ENCODE measurements at places on chromosomes 11 and 22. TPM values are rescaled to one million over a fixed set of nuclear protein-coding genes. Genes with fewer than 3 reads are reported as not detected.

Gene MB
- 0.32 TPM for polyA plus RNA-seq

Gene SEPTIN3
- polyA plus RNA-seq = 0.49 TPM

Gene POU2AF1
- 1.0 TPM for polyA plus RNA-seq

Gene GNAZ
- polyA plus RNA-seq = 12.2 TPM

Gene PHOX2A
- 1.1 TPM for polyA plus RNA-seq

Gene OR51E1
- 0.65 TPM for polyA plus RNA-seq

- no peak for DNase-seq
These were observed 59.3 kb upstream of the TTLL12 start for GRCh38 chr22:43246188-43246587.

GRCh38 chr22:43183496-43184277, 3.2 kb downstream of the TTLL12 start:
- DNase-seq = no peak

DNA sequence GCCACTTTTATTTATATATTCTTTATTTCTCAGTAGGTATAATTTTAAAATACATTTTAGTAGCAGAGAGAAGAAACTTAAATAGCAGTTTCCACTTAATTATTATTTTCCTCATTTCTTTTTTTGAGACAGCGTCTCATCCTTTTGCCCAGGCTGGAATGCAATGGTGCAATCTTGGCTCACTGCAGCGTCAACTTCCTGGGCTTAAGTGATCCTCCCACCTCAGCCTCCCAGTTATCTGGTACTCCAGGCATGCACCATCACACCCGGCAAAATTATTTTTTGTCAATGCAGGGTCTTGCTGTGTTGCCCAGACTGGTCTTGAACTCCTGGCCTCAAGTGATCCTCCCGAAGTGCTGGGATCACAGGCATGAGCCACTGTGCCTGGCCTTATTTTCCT, 38.3 kb downstream of the ATG13 start:
- DNase-seq = no peak

GRCh38 chr11:100235085-100235484, 452.0 kb upstream of the ARHGAP42 start:
- no peak for DNase-seq

DNA sequence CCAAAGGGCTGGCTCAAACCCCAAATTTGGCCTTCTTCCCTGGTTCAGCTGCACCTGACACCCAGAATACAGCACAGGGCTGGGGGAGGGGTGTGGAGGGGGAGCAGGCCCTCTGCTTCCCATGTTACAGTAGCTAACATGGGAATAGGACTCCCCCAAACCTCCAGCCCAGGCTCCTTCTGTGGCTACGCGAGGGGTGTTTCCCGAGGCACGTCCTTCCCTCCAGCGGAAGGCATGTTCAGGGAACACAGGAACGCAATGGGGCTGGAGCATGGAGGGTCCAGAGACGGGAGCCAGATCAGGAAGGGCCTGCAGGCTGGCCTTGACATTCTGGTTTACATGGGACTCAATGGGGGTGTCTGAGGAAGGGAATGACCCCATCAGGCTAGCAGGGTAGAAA, 11.8 kb upstream of the IGLL1 start:
- DNase-seq = no peak

DNA sequence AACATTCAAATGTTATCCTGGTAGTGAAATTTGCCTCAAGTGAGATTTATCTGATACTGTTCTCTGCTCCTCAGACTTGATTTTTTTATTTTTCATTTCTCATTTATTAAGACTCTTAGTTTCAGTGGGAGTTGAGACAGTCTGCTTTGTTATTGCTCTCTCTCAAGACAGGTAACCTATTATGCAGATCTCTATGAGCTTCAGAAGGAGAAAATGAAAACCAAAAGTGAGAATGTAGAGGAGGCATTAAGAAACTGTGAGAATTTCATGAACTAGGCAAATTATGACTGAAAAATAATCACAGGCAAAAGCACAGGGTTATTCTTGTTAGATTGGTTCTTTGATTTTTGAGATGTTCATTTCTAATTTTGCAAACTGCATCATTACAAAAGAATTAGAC, 290.0 kb upstream of the CHORDC1 start:
- no peak for DNase-seq

GRCh38 chr22:44728761-44729324, 23.5 kb upstream of the ARHGAP8 start:
- no peak for DNase-seq

DNA sequence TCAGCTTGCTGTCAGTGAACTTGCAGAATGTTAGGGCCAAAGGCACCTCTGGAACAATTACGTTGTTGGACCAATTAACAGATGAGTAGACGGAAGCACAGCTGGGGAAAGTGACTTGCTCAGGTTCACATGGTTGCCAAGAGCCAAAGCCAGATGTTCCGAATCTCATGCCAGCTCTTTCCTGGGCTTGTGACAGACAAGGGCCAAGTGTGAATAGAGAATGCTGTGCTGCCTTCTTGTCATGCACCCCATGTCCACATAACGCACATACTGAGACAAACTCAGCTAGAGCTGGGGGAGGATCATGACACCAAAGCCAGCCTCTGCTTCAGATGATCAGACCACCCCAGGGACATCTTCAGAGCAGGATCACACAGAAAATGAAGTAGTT, 616.3 kb downstream of the INSC start:
- no peak for DNase-seq

DNA sequence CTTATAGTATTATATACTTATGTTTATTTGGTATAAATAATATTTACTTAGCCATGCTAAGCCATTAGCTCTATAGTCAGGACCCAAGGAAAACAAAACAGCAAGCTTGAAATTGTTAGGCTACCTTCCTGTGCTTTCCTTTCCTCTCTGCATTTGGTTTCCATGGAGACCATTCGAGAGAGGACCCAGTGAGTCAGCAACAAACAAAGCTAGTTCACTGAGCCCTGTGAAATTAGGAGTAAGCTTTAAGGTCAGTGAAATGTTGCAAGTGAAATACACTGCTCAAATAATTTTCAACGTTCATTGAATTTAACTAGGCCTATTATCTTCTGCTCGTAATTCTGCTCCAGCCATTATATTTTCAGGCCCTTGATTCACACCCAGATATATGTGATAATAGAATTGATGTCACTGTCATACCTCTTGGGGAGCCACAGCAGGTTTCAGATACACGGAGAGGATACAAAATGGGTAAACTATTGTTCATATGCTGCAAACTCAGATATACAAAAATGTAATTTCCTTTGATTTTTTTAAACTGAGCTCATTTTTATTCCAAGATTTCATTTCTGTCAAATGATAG, 9.1 kb upstream of the OR10D3 start:
- DNase-seq = peak; percentile 15

DNA sequence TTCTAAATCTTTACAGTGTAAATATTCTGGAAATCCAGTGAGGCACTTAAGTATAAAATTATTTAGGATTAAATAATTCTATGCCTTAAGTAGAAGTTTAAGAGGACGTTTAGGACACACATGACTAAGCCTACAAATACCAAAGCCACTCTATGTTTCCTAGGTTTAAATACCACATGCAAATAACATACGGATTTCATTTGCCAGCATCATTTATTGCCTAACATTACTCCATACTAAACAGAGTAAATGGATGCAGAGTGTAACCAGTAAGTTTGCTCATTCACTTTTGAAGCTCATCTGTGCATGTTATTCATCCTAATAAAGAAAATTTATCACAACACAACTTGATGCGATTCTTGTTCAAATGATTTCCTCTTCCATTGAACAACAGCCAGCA, 4.1 kb downstream of the BDNF start:
- DNase-seq = no peak

- no peak for DNase-seq
These were observed 12.0 kb upstream of the GNB1L start for GRCh38 chr22:19866665-19867009.

- DNase-seq = no peak
These were observed 432.8 kb upstream of the B3GAT1 start for GRCh38 chr11:134844838-134845237.

Data from urinary bladder (tissue), 4 donors.